ENCODE measurements at places on chromosomes 6 and 20.

- no peaks in the 10 kb centered on the region for H3K4me1 ChIP-seq
- peaks cover 25% of the 10 kb centered on the region for H3K36me3 ChIP-seq
- H3K27me3 ChIP-seq = no peaks in the 10 kb centered on the region
- H3K27ac ChIP-seq = no peak overlapping the region
These were observed 119.3 kb upstream of the F13A1 start for GRCh38 chr6:6439778-6440177.

DNA sequence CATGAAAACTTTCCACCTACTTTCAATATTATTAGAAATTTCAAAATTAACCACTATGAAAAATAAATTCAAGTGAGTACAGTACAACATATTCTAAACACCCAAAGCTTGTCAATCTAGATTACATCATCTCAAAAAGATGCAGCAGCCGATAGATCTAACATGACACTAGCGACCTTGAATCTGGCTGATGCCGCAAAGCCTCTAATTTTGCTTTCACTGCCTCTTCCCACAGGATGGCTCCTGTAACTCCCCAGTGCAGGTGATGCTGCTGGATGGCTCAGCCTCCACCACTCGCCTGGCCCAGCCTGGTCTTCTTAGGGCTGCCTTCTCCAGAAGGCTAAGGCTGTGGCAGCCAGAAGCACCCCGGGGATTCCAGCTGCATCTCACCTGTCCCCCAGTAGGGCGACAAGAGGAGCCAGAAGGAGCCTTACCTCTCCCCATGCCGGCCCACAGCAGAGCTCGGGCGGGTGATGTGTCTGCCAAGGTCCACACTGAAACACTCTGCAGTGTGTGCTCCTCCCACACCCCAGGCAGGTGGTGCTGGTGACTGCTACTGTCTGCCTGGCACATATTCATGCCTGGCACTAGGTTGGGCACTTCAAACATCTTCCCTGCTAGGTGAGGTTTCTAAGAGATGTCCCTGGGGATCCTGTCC lies 82.1 kb downstream of the SLC23A2 start:
- peak; percentile 41 for ATAC-seq
- H3K36me3 ChIP-seq = peaks cover 35% of the 10 kb centered on the region
- H3K4me1 ChIP-seq = peaks cover 61% of the 10 kb centered on the region
- H3K27ac ChIP-seq = peak overlapping the region; percentile 10
- H3K4me3 ChIP-seq = no peak overlapping the region

- peak overlapping the region; percentile 66 for H3K27ac ChIP-seq
- peak overlapping the region; percentile 27 for H3K4me3 ChIP-seq
- no peaks in the 10 kb centered on the region for H3K27me3 ChIP-seq
These were observed 372 bp downstream of the CASS4 start for GRCh38 chr20:56412473-56412790.

DNA sequence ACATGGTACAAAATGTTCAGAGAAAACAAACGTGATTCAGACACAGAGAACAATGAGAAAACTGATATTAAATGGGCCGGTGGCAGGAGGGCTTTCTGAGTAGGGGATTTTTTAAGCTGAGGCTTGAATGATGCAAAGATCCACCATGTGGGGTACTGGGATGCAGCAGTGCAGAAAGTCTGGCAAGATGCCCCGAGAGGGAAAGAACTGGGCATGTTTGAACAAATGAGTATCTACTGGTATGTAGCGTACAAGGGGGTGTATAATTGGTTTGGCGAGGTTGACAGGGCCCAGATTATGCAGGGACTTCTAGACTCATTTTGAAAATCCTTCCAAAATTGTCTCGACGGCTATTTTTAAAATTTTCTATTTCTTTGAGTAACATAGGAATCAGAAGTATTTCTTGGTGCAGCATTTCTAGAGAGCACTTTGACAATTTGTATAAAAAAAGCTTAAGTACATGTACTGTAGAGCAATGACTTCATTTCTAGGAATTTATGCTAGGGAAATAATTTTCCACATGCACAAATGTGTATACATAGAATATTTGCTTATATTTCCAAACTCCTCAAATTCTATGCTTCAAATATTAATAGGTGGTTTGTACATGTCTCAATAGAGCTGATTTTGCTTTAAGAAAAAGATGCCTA lies 119.6 kb upstream of the DOK5 start:
- no peak overlapping the region for H3K27ac ChIP-seq
- H3K27me3 ChIP-seq = no peaks in the 10 kb centered on the region
- H3K4me1 ChIP-seq = no peaks in the 10 kb centered on the region
- no peak for ATAC-seq
- no peaks in the 10 kb centered on the region for H3K36me3 ChIP-seq
- no peak overlapping the region for H3K4me3 ChIP-seq

DNA sequence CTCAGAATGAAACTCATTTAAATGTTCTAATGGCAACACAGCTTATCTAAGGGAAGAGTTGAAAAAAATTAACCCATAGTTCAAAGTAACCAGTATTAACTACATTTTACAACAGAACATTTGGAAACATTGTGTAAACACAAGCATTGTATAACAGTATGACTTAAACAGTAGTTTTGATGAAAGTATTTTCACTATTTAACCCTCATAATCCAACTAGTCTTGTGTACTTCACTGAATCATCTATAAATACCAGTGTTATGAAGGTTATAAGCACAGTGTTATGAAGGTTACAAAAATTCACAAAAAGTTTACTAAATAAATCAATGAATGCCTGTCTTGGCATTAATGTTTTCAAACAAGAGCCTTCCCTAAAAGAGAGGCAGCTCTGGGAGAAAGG lies 66.5 kb downstream of the REV3L start:
- H3K27me3 ChIP-seq = no peaks in the 10 kb centered on the region
- H3K27ac ChIP-seq = no peak overlapping the region
- ATAC-seq = no peak
- H3K4me3 ChIP-seq = no peak overlapping the region
- peaks cover 7% of the 10 kb centered on the region for H3K4me1 ChIP-seq

GRCh38 chr20:49672096-49672664 lies 41.5 kb downstream of the B4GALT5 start:
- no peak overlapping the region for H3K4me3 ChIP-seq
- H3K4me1 ChIP-seq = peaks cover 83% of the 10 kb centered on the region
- peaks cover 12% of the 10 kb centered on the region for H3K36me3 ChIP-seq
- peak overlapping the region; percentile 62 for H3K27ac ChIP-seq
- ATAC-seq = no peak

DNA sequence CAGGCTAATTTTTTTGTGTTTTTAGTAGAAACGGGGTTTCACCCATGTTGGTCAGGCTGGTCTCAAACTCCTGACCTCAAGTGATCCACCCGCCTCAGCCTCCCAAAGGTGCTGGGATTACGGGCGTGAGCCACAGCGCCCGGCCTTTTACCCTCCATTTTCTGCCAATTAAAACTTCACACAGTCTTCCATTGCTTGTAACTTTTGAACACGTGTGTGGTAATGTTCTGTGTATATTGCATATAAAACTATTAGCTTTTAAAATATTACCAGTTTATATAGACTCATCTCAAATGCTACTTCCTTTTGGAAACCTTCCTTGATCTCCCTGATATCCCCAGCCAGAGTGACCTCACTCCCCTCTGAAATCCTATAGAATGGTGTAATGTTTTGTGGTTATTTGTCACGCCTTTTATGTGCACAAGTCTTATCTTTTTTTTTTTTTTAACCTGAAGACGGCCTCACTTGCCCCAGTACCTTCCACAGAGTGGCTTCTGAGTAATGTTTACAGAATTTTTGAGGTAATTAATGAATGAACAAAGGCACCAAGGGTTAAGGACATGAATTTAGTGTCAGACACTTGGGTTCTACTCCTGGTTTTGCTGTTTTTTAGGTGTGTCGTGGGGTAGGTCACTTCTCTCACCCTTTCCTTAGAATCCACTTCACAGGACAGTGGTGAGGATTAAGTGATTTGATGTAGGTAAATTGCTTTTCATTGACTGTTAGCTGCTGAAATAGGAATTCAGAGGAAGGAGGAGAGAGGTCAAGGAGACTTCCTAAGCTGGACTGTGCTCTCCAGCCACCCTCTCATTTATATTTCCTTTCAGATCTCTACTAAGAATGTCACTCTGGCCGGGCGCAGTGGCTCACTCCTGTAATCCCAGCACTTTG lies 11.2 kb upstream of the MMP24 start:
- no peak overlapping the region for H3K27ac ChIP-seq
- H3K4me1 ChIP-seq = no peaks in the 10 kb centered on the region
- no peak for ATAC-seq
- no peak overlapping the region for H3K4me3 ChIP-seq
- no peaks in the 10 kb centered on the region for H3K27me3 ChIP-seq

DNA sequence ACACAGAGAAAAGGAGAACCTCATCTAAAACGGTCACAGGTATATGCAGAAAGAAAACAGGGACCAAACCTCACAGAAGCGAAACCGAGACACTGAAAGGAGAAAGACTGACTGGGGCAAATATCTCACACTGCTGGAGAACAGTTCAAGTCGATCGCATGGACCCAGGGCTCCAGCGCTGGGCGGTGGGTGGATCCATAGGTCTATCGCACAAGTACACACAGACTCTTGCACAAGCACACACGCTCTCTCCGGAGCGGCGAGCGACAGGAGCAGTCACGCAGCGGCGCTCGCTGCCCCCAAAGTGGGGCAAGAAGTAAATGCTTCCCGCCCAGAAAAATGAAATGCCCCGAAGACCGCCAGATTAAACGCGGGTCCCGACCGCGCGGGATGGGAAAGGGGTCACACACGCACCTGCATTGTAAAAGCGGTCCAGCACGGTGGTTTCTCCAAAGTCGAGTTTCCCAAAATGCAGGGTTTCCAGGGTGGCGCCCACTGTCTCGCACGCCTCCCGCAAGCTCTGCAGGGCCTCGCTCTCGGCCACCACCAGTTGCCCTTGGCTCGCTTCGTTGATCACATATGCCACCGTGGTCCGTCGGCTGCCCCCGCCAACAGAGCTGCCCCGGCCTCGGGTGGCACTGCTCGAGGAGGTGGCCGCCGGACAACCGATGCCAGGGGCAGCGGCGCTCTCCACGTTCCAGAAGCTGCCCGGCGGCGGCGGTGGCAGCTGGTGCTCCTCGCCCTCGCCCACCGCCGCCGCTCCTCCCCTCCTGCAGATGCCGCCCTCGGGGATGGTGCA lies 782 bp downstream of the MAP3K5 start:
- peak overlapping the region; percentile 96 for H3K4me3 ChIP-seq
- H3K27ac ChIP-seq = peak overlapping the region; percentile 99
- ATAC-seq = peak; percentile 46

DNA sequence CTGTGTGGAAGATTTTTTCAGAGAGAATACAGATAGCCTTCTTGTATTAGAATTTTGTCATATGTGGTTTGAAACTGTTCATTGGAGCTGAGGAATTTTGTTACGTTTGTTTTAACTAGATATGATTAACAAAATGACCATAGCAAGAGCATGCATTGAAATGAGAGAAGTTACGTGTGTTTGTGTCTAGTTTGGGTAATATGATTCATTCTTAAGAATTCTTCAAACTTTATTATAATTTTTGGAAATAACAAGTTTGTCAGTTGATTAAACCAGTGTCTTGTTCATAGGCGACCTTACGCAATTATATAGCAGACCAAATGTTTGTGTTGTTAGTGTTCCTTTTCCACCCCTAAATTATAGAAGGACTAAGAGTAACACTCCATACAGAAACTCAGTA lies 5.5 kb downstream of the GMNN start:
- H3K36me3 ChIP-seq = peaks cover 31% of the 10 kb centered on the region
- H3K27ac ChIP-seq = no peak overlapping the region
- no peak for ATAC-seq
- peaks cover 23% of the 10 kb centered on the region for H3K4me1 ChIP-seq
- H3K27me3 ChIP-seq = no peaks in the 10 kb centered on the region
- no peak overlapping the region for H3K4me3 ChIP-seq

DNA sequence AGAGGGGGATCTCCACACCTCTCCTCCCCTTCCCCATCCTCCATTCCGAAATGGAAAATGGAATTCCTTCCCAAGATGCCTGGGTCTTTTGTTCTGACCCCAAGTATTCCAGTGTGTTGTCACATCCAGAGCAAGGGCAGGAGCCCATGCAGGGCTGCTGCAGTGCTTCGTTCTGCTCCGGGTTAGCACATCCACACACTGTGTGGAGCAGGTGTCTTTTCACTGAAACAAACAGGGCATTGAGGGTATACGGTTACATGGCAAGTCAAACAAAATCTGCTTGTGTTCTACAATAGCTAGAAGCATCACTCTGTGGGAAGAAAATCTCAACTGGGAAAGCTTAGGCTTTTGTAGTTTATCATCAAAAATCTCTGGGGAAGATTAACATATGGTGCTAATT lies 56.9 kb downstream of the LYRM2 start:
- H3K4me3 ChIP-seq = no peak overlapping the region
- no peaks in the 10 kb centered on the region for H3K27me3 ChIP-seq
- peaks cover 5% of the 10 kb centered on the region for H3K36me3 ChIP-seq
- no peak for ATAC-seq

GRCh38 chr20:20491784-20492264 lies 123.9 kb downstream of the INSM1 start:
- no peak overlapping the region for H3K4me3 ChIP-seq
- peaks cover 37% of the 10 kb centered on the region for H3K4me1 ChIP-seq
- H3K27me3 ChIP-seq = no peaks in the 10 kb centered on the region
- ATAC-seq = no peak

- peaks cover 70% of the 10 kb centered on the region for H3K36me3 ChIP-seq
- peaks cover 20% of the 10 kb centered on the region for H3K4me1 ChIP-seq
- peak overlapping the region; percentile 54 for H3K27ac ChIP-seq
- peak overlapping the region; percentile 39 for H3K4me3 ChIP-seq
- H3K27me3 ChIP-seq = no peaks in the 10 kb centered on the region
These were observed 28.4 kb upstream of the ADRM1 start for GRCh38 chr20:62274332-62274950.

GRCh38 chr6:98848539-98849242 lies 14.3 kb downstream of the POU3F2 start:
- ATAC-seq = no peak
- H3K4me1 ChIP-seq = peaks cover 27% of the 10 kb centered on the region
- peaks cover 8% of the 10 kb centered on the region for H3K36me3 ChIP-seq

- no peaks in the 10 kb centered on the region for H3K36me3 ChIP-seq
- no peaks in the 10 kb centered on the region for H3K27me3 ChIP-seq
- peaks cover 8% of the 10 kb centered on the region for H3K4me1 ChIP-seq
- no peak overlapping the region for H3K4me3 ChIP-seq
These were observed 223.9 kb upstream of the TAB2 start for GRCh38 chr6:149093643-149094042.

DNA sequence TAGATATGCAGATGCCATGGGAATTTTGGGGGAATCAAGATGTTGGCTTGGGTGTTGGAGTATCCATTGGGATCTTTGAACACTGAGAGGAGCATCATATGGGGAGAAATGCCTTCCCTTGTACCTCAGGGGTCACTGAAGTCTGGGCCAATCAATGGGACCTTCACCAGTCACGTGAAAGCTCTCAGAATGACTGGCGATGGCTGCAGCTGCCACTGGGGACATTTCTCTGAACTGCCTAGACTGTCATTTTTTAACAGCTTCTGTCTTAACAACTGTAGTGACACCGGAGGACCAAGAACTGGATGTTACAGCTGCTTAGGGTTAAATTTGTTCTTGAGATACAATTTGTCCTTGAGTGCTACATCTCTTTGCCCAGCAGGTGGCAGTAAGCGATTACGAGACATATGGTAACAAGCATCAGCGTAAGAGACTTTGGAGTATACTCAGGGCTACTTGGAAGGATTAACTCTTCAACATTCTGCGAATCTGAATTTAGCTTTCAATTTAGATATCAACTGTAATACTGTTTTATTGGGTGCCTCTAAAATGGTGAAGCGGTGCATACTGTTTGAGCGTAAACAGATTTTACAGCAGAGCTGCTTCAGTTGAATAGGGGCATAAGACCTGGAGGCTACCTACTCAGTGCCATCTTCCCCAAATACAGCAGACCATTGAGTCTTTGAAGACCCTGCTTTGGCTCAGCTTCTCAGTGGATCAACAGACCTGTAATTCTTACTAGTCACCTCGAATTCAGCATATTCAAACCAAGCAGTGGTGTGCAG lies 36.0 kb downstream of the CCN2 start:
- H3K4me1 ChIP-seq = peaks cover 14% of the 10 kb centered on the region
- H3K4me3 ChIP-seq = no peak overlapping the region
- no peaks in the 10 kb centered on the region for H3K36me3 ChIP-seq
